ENCODE measurements at places on chromosomes 7 and 10.

- DNase-seq: no peak
Measured at GRCh38 chr10:80648106-80648505, 110.4 kb downstream of the SH2D4B start.

DNA sequence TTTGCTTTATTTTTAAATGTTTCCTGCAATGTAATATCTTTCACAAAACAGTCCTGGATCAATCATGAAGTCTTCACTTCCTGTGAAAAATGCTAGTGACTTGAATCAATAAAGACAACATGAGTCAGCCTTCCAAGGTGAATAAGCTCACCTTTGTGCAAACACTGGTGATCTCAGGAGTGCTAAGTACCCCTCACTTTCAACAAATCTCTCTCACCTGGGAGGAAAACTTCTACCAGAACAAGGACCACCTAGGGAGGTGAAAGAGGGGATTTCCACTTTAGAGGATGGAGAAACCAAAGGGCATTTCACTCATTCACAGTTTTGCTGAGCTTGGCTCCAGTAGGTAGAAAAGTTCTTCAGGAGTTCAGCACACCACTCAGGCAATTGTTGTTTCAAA is 64.8 kb downstream of the CALD1 start:
- no peak for DNase-seq

DNA sequence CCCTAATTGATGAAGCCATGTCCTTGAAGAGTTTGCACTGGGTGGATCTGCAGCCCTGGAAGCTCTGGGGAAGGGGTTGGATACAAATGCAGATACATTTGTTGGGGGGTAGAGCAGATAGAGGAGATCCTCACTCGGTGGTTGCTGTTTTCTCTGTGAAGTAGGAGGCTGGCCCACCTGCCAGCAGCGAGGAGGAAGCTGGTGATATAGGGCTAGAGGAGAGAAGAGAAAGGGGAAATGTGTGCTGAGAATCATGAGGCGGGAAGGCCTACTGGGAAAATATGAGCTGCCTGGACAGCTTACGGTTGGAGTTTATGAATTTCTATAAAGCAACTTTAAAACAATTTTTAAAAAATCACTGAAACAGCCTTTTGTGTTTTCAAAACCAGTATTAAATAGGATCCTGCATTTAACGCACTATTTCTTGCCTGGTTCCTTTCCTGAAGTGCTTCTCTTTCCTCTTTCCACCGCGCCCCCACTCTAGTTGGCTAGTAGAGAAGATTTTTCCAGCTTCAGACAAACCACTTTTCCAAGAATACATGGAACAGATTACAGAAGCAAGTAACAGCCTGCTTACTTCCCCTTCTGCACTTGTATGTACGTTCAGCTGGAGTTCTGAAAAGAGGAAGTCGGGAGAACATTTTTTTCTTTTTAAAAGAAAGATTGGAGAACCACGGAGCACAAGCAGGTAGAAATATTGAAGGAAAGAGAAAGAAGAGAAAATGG is 100.6 kb upstream of the GLCCI1 start:
- no peak for DNase-seq

DNA sequence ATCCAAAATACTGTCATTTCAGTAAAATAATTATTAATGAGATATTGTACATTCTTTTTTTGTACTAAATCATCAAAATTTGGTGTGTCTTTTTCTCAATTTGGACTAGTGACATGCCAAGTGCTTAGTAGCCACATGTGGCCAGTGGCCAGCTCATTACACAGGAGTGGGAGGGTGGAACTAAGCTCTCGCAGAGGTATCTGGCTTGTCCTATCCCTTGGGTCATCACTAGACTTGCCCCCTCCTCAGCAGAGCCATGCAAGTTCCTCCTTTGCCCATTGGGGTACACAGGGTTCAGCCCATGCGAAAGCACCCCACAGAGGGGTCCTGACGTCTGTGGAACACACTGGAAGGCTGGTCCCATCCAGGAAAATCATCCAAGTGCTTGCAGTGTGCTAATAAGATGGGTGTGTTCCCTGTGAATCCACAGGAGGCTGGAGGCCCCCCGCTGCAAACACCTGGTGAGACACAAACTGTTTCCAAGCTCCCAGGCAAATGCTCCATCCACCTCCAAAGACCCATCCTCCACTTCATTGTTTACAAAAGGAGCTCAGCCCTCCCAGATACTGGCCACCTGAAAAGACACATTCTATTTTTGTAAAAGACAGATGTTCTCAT is 1.3 kb downstream of the ARHGAP22 start:
- DNase-seq: no peak

DNA sequence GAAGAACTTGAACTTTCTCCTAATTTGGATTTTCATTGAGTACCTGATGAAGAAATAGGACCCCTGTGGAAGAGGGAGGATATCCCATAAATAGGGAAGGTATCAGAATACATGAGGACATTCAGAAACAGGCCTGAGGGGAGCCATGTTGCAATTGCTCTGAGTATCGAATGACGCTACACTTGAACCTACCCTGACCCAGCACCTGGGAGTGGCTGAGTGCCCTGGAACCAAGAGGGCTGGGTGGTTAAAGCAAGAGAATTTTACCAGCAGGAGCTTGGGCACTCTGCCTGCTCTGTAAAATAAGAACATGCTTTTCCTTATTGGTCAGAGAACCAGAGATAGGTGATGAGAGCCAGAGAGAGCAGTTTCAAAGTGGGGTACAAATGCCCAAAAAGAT is 7.2 kb downstream of the NEUROD6 start:
- no peak for DNase-seq

DNA sequence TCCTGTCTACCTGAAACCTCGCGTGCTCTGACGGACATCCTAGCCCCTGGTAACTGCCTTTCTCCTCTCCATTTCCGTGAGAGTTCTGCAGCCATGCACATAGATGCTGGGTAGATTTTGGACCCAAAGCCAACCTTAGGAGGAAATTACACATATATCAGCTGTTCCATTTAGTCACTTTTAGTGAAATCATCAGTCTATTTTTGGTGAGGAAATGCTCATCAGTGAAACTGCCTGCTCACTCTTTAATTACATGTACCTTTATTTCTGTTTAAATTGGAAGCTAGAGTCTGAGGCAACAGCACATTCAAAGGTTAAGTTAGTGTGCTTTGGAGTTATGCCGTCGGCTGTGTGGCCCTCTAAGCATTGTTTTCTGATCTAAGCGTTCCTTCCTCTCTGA is 231.3 kb downstream of the WDR37 start:
- DNase-seq: no peak

DNA sequence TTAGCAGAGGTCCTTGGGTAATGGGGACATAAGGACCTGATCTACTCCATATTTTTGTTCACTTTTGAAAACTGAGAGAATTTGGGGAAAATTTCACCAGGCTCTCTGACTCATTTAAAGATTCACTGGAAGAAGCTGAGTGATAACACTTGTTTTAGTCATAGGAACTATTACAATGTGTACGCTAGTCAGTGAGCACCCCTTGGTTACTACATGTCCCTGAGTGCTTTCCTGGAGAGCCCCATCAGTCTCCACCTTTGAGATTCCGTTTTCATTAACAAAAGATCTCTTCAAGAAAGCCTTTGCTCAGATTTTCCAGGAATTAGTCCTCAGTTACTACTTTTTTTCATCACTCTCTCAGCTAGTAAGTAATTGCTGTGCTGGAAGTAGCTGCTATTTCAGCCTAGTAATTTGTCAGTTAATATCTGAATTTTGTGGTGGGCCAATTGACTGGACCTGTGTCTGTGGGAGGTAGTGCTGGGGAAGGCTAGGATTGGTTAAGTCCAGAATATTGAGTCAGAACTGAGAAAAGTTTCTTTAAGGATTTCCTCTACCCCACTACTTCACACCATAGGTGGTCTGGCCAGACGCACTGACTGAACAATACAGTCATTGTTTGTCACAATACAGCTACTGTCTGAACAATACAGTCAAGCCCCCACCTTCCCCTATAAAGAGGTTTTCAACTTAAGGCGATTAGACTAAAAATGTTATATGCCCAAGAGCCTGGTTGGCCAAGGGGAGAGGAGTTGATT is 235.0 kb downstream of the CCDC7 start:
- no peak for DNase-seq

DNA sequence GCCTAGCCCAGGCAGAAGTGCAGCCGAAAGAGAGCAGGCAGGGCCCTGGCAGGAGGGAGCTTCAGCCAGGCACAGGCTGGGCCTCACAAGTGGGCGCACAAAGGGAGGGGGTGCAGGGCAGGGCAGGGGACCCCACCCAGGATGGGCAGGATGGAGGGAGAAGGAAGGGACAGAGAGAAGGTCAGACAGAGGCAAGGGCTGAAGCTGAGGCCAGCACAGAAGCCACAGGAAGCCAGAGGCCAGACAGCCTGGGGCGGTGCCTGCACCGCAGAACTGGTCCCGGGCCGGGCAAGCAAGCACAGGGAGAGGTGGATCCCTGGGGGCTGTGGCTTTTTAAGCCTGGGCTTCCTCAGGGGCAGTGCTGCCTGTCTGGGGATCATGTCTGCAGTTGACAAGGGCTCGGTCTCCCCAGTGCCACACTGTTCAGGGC is 16.7 kb downstream of the NOS3 start:
- no peak for DNase-seq

DNA sequence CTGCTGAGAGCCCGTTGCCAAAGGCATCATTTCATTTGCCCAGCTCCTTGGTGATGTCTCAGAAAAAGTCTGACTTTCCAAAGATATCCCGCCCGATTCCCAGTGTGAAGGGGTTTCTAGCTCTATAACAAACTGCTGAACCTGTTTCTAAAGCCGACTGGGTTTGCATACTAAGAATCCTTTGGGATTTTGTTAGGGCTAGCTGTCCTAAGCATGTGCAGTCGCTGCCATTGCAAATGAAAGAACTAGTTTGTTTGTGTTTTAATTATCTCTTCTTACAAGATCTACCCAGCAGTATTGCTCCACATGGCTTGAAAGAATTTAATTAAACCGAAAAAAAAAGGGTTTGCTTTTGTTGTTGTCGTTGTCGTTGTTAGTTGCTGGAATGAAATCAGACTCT is 476.6 kb downstream of the GATA3 start:
- no peak for DNase-seq

- DNase-seq: no peak
Measured at GRCh38 chr7:68720697-68721096, 877.6 kb upstream of the AUTS2 start.

DNA sequence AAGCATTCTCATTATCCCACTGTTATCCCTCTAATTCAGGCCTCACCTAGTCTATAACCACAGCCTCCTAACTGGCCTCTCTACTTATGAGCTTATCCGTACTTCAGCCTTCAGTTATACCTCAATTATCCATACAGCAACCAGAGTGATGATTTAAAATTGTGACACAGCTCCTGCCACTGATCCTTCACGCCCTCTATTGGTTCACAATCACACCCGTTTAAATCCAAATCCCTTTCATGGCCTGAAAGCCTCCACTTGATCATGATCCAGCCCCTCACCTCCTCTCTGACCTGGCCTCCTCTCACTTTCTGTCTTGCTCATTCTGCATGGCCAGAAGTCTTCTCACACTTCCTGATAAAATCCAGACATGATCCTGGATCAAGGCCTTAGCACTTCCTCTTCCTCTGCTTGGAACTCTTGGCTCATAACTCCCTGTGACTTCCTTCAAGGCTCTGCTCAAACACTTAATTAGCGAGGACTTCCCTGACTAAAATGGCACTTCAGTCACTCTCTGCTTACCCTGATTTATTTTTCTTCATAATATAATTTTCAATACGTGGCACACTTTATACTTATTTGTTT is 19.0 kb upstream of the TMEM26 start:
- no peak for DNase-seq

GRCh38 chr7:132485136-132485535 is 91.1 kb downstream of the PLXNA4 start:
- DNase-seq: no peak

DNA sequence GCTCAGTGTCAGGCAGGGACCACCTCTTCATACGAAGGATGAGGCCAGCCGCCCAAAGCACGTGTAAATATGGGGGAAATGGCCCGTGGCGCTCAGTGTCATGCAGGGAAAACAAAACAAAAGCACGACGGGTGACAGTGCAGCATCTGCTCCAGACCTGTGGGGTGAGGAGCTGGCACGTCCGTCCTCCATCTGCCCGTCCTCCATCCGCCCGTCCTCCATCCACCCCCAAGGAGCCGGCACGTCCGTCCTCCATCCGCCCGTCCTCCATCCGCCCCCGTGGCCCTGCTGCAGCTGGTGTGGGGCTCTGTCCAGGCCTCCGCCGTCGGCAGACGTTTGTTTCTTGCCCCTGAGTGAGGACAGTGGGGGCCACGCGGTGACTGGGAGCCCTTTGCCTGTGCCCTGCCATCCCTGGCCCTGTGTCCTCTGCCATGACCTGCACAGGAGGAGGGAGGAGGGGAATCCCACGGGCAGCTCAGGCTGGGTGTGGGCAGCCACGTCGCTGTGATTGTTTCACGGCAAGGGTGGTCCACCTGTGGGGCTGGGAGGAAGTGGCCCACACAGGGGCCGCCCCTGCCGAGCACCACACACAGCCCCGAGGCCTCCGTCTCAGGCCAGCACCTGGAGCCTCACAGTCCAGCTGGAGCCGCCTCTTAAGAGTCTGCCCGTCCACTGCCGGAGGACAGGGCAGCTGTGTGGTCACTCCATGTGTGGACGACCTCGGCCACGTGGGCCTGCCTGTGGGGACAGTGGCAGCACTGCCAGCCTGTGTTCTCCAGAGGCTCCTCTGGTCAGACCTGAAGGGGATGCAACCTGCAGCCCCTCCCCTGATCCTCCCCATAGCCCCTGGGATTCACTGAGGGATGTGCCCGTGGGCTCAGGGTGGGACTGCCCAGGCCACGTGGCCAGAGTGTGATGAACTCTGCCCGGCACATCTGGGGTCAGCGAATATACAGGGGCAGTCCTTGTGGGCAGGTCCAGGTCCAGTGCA is 38.2 kb upstream of the DPYSL4 start:
- no peak for DNase-seq

- DNase-seq: no peak
Measured at GRCh38 chr7:51040787-51041186, 258.1 kb upstream of the GRB10 start.

DNA sequence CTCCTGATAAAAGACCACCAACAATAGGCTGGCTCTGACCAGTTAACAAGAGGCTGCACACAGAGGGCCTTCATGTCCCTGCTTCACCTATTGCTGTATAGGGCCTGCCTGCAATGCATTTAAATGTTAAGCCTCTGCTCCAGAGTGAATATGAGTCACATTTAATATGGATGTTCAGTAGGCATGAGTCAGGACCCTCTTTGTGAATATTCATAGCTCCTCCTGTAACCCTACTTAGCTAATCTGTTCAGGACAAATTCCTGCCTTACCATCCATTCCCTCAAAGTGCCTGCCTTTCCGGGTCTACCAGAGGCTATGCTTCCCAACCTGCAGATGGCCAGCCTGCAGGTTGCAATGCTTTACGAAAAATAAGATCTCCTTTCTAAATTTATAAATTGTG is 32.5 kb downstream of the ARHGAP22 start:
- no peak for DNase-seq

Data from NCI-H1417 treated with DMSO at 0.1 percent for 48 hours (cell line).